ENCODE measurements at places on chromosomes 12 and 14.
A peak's percentile ranks its signal among the peaks of the same experiment; 100 is the strongest.

DNA sequence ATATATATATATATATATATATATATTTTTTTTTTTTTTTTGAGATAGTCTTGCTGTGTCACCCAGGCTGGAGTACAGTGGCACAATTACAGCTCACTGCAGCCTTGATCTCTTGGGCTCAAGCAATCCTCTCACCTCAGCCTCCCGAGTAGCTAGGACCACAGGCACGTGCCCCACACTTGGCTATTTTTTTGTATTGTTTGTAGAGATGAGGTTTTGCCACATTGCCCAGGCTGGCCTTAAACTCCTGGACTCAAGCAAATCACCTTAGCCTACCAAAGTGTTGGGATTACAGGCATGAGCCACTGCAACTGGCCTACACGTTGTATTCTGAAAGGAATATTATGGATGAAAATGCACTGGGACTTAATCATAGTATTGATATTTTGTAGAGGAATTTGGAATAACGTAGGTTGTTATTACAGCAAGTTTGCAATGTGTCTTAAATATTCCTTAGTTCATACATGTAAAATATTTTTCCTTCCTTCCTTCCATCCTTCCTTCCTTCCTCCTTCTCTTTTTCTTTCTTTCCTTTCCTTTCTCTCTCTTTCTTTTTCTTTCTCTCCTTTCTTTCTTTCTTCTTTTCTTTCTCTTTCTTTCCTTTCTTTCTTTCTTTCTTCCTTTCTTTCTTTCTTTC, 862 bp downstream of the KLRB1 start:
- no peak for DNase-seq

DNA sequence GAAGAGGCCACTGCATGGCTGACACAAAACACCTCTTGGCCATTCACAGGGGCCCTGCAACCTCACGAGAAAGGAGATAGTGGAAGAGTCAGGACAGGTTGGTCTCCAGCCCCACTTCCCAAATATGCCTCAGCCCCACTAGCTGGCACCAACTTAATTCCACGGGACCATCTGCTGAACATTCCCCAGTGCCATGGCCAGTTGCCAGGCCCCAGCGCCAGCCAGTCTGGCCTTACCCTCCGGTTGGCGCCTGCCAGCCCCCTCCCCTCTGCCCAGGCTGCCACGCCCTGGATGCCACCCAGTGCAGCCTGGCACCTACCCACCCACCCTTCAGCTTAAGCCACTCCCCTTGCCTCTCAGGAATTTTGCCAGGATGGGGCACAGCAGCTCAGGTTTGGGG, 21.2 kb upstream of the HSPB8 start:
- no peak for DNase-seq

DNA sequence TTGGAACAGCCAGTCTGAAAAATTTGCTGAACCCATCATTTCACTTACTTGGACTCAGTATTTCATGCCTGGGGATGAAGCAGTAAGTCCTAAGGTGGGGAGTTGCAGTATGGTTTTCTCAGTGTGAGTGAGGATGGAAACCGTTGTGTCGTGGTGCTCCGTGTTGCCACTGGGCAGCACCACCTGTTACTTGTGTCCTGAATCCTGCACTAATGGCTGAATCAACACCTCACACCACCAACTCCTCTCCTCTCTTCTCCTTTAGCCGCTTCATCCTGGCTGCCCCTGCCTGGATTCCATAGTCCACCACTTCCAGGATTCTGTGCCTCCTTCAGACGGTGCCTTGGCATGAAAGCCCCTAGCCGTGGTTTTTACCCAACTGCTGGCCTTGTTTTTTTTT, 3.0 kb upstream of the EP400 start:
- DNase-seq, result peak; percentile 43

DNA sequence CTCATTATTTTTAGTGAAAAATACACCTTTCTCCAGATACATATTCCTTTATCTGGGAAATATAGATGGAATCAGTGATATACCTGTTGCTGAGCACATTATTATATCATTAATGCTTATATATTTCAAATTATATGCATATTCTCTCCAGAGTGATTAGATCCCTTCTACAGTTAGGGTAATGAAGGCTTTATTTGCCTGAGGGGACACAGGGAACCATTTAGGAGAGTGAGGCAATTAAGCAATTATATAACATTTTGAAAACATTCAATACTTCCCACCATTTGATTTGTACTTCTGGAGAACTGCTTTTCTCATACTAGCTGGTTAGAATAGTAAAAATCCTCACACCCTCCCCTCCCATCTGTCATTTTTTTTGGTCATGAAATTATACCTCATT, 212.8 kb upstream of the NOVA1 start:
- no peak for DNase-seq

DNA sequence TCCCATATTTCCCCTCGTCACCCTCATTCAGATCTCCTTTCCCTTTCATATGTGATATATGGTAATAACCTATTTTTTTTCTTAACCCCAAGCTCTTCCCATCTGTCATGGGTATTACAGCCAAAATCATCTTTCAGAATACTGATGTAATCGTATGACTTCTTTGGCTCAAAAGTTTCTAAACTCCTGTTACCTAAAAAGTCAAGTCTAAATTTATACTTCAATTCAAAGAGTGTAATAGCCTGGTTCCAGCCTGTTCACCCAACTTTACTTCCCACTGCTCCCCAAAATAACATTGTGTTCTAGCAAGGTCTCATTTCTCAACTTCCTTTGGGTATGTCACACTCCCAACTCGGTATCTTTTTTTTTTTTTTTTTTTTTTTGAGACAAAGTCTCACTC, 48.5 kb downstream of the TBK1 start:
- no peak for DNase-seq

DNA sequence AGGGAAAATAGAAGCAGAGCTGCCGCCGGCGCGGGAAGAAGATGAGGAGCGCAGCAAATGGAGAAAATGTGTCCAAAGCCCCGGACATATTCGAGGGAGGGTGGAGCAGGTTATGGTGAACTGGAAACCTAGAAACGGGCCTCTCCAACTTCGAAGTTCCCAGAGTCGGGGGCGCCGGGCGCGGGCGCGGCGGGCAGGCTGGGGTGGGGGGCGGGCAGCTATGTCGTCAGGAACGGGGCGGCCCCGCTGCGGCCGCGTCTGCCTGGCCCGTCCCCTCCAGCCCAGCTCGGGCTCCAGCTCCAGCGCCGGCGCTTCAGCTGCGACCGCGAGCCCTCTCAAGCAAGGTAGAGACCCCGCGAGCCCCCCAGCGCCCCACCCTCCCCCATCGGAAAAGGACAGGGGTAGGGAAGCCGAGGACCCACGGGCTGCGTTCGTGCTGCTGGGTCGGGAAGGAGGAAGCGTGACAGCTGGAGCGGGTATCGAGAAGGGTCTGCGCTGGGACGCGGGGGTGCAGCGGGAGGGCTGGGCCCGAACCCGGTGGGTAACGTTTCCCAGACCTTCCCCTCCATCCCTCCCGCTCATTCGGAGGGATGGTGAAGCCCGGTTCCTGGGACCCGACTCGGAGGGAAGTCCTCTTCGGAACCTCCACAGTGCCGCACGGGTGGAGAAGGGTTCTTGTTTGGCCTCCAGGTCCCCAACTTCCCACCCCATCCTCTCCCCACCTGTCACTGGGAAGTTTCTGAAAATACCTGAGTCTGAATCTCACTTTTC, 1.0 kb downstream of the DGKA start:
- peak; percentile 93 for DNase-seq

GRCh38 chr12:53479331-53479730, 19.9 kb downstream of the MAP3K12 start:
- DNase-seq, result no peak

- no peak for DNase-seq
Measured at GRCh38 chr12:98559666-98560065, 33.8 kb upstream of the SLC25A3 start.

- DNase-seq, result no peak
Measured at GRCh38 chr12:30978639-30979038, 52.1 kb downstream of the TSPAN11 start.

DNA sequence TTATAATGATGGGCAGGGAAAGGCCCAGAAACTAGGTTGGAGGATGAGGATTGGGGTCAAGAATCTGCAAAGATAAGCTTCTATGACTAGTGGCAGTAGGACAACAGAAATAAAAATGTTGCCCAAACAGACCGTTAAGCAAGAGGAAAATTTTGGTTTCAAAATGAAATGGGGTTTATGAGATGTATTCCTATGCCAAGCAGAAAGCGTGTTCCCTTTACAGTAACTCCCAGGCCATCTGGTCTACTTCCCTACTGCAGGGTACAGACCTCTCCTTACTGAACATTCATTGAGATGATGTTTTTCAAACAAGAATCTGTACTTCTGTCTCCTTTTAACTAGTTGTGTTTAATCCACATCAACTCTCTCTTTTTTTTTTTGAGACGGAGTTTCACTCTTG, 20.4 kb upstream of the TMEM229B start:
- DNase-seq, result no peak

DNA sequence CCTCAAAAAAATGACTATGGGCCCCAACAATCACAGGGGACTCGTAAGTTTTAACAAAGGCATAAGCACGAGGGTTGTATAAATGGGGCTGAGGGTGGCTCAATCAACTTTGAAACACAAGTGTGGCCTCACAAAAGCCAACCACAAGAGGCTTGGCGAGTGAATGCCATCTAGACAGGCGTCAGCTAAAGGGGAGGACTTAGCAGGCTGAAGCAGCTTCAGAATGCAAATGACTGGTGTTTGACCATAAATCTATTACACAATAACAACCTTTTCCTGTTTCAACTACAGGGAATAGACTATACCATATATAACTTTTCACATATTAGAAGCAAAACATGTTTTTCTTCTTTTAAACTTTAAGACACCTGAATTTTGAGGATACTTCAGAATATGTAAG, 777.9 kb downstream of the FSCB start:
- no peak for DNase-seq

DNA sequence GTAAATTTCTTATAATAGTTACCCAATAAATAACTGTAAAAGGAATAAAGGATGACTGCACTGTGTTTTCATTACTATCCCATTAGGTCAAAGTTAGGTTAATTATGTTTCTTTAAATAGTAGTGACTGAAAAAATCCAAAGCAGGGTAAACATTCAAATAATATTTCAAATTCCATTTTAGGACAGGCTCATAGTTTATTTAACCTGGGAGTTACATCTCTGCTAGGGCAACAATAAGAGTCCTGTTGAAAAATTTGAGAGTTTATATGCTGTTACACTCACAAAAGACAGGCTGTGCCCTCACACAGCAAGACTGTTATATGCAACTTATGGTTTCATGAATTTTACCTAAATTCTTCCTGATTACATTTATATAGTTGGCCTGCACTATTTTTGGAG, 8.0 kb downstream of the ERP27 start:
- no peak for DNase-seq

GRCh38 chr14:65478017-65478416, 65.5 kb downstream of the FUT8 start:
- no peak for DNase-seq

- DNase-seq, result no peak
Measured at GRCh38 chr12:111653596-111653995, 32.2 kb downstream of the BRAP start.

DNA sequence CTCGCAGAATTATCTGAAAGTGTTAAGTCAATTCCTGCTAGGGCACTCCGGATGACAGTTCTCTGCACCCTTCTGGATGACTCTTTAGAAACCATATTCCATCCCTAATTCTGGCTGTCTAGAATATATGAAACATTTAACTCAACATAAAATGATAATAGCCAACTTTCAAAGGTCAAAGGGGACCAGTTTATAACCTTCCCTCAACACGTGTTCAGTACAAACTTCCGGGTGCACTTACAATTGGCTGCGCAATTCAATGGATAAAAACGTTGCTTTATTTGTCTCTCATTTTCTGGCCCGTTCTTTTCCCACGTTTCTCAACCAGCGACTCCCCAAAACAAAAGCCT, 1.3 kb downstream of the SBNO1 start:
- DNase-seq, result no peak

- DNase-seq, result peak; percentile 22
Measured at GRCh38 chr14:52048641-52049204, 20.1 kb downstream of the NID2 start.

DNA sequence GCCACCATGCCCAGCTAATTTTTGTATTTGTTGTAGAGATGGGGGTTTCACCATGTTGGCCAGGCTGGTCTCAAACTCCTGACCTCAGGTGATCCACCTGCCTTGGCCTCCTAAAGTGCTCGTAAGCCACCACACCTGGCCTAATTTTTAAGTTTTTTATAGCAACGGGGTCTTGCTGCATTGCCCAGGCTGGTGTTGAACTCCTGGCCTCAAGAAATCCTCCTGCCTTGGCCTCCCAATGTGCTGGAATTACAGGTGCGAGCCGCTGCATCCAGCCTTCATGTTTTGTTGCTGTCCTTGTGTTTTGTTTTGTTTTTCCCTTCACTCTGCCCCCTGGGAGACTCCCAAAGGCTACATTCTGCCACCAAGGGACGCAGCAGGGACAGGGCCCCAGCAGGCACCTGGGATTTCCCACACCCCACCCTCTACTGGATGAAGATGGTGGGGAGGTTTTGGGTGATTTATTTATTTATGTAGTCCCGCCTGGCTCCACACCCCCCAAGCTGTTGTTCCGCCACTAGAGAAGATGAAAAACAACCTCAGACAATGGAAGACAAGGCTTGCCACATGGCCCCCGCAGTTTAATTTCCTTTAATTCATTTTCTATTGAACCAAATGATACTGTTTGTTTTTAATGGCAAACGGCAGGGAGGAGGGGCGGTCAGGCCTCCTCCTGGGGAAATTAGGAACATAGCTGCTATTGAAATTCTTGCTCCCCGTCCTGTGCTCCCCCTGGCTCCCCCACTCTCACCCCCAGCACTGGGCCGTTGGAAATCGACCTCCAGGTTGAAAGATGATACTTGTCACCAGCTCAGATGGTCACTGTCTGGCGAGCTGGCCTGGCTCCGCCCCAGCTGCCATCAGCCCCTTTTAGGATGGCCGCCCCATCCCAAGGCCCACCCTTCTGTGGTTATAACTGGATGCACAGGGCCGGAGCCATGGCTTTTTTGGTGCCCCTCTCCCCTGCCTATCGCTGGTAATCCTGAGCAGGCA, 70.3 kb downstream of the RNFT2 start:
- DNase-seq, result no peak

DNA sequence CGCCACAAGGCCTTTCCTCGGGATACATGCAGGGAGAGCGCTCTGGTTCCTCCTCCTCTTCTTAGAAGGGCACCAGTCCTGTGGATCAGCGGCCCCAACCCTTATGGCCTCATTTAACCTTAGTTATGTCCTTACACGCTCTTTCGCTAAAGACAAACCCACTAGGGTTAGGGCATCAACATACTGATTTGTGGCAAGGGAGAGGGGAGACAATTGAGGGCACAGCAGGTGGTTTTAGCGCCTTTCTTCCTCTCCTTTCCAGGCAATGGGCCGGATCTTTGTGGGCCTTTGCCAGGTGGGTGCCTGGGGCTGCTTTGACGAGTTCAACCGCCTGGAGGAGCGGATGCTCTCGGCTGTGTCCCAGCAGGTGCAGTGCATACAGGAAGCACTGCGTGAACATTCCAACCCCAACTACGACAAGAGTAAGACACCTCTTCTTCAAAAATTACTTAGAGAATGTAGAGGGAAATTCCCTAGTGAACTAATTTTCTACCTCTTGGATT, 43.6 kb downstream of the DYNC1H1 start:
- DNase-seq, result no peak

- no peak for DNase-seq
Measured at GRCh38 chr12:127970491-127970890, 296.5 kb upstream of the TMEM132C start.

GRCh38 chr12:98538031-98538430, 22.6 kb downstream of the TMPO start:
- DNase-seq, result no peak

GRCh38 chr14:51845811-51846210, 14.6 kb upstream of the GNG2 start:
- DNase-seq, result no peak

- DNase-seq, result peak; percentile 20
Measured at GRCh38 chr14:62126879-62127478, 364.8 kb downstream of the SNAPC1 start.

All from H7 (cell line).